ENCODE measurements at places on chromosomes 1 and 21. TPM values are rescaled to one million over a fixed set of nuclear protein-coding genes. Genes with fewer than 3 reads are reported as not detected.

DNA sequence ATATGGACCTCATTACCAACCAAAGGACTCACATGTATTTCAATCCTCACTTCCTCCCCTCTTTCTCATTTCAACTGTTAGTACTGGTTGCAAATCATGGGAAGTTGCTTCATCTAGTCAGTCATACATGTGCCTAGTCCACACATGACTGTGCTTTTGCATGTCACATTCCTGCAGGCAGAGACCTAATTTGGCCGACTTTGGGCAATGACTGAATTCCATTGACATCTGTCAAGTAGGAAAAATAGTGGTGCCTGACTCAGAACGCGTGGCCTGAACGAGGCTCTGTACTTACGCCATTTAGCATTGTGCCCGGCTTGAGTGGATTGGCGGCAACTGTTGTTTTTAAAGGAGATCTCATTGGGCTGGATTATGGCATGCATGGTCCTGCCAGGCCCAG is 18.0 kb downstream of the PTPRU start:
- DNase-seq, result no peak

GRCh38 chr1:155050560-155051341 is at the start of gene ADAM15:
Gene ADAM15 (plus strand): TSS chr1:155051316. CDS start chr1:155051387, 71 bp downstream.
- peak; percentile 98 for DNase-seq

DNA sequence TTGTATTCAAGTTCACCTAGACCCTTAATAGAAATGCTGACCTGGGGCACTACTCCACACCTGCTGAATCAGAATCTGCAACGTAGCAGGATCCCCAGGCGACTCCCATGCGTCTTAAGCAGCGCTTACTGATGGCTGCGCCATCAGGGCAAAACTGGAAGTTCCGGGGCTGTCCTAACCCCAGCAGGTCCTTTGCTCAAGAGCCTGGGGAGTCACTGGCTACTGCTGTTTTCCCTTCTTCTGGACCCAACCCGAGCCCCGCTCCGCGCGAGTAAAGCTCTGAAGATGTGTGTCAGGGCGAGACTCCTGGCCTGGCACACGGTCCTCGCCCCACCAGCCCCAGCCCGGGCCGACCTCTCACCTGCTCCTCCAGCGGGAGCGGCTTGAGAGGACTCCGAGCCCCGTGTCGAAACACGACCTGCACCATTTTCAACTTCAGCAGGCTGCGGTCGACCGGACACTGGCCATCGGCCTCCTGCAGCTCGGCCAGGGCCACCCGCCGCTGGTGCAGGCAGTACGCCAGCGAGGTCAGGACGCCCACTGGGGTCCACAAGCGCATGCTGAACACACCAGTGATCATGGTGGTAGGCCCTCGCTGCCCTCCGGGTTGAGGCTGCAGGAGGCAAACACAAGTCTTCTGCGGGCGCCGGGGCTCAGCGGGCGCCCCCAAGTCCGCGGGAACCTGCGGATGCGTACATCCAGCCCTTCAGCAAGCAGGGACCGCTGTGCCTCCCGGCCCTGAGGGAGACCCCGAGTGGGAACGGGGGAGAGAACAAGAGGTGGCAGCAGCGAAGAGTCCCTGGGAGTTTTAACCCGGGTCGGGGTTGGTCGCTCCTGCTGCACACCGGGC is 630 bp downstream of the ACP6 start:
- peak; percentile 87 for DNase-seq

- no peak for DNase-seq
Measured at GRCh38 chr1:155108296-155108695, 19.4 kb upstream of the EFNA1 start.

GRCh38 chr1:114453361-114453784 is 57.6 kb downstream of the TRIM33 start:
- DNase-seq, result no peak

DNA sequence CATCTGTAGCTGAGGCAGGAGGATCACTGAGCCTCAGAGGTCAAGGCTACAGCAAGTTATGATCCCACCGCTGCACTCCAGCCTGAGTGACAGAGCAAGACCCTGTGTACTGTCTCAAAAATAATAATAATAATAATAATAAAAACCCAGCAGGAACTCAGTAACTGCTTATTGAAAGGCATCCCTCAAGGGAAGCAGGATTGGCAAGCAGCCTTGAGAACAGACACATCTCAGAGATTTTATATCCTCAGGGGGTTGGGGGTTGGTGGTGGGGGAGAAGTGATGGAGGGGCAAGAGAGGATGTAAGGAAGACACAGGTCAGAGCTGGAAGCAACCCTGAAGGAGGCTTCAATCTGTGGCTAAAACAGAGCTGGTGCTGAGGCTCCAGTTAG is 29.6 kb downstream of the GNB1 start:
- DNase-seq, result no peak

- DNase-seq, result no peak
Measured at GRCh38 chr1:185419718-185420117, 102.7 kb upstream of the IVNS1ABP start.

DNA sequence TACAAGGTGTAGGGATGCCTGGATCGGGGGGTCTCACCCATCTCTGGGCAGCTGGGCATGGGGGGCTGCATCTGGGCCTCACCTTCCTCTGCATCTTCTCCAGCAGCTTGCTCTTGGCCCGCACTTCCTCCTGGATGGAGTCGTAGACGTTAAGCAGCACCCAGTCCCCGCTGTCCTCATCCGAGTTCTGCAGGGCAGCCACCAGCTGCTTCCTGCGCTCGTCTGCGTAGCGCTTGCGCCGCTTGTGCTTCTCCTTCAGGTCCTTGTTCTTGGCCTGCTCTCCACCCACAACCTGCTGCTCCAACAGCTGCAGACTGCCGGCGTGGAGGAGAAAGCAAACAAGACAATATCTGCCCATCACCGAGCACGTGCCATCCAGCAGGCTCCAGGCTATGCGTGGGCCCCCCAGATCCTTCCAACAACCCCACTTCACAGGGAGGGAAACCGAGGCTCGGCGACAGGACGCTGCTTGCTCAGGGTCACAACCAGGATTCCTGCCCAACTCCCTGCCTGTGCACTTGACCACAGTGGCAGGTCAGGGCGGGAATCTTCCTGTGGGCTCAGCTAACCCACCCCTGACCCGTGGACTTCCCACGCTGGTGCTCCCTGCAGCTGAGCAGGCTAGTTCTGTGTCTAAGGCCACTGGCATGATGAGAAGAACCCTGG is 21.5 kb upstream of the DDOST start:
- DNase-seq, result no peak

GRCh38 chr1:91760512-91760911 is 125.4 kb downstream of the TGFBR3 start:
- no peak for DNase-seq

DNA sequence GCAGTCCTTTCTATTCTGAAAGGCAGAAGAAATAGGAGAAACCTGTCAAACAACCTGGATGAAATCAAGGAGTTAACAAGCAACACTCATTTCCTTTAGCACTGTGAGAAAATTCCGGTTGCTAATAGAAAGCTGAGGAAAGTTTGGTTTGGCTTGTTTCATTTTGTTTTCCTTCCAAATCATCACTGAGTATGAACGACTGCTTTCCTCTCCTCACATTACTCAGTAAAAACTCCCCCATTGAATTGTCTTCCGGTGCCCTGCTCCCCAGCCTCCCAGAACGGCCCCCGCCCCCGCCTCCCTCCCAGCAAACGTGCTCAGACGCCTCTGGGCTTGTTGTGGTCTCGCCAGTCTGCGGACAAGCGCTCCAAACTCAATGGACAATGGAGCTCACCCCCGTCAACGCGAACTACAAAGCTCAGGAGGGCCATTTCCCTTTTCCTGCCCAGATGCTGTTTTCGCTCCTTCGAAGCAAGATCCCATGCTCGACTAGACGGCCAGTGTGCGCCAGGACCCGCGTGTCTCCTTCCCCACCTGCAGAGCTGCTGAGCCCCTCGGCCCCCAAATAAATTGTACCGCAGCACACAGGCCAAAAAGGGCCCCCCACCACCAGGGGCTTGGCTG is 747 bp downstream of the STX6 start:
- peak; percentile 85 for DNase-seq

S100B gene
- 2.3 TPM for total RNA-seq

ANGPTL3 gene
- total RNA-seq, result not detected

ADGRL2 gene
- total RNA-seq, result 106 TPM

ELAPOR1 gene
- 6.3 TPM for total RNA-seq

TMPRSS15 gene
- total RNA-seq, result not detected

Measured in left lung (tissue), 14 donors.